ENCODE measurements at places on chromosomes 13 and 19.

GRCh38 chr13:28421676-28422410 lies 73.1 kb downstream of the FLT1 start:
- no peak for DNase-seq

DNA sequence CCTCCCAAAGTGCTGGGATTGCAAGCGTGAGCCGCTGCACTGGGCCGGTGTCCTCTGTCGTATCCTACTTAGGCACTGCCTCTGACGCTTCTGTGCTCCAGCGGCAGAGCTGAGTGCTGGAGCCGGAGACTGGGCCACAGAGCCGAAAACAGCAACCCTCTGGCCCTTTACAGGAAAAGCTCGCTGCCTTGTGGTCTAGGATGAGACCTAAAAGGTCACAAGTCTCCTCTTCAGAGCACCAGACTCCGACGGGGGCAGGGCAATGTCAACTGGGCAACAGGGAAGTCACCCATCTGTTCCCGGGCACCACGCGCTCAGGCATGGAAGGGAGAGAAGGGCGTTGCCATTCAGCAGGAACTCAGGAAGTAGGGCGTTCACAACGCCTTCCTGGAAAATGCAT lies 91.7 kb downstream of the GADD45B start:
- no peak for DNase-seq

DNA sequence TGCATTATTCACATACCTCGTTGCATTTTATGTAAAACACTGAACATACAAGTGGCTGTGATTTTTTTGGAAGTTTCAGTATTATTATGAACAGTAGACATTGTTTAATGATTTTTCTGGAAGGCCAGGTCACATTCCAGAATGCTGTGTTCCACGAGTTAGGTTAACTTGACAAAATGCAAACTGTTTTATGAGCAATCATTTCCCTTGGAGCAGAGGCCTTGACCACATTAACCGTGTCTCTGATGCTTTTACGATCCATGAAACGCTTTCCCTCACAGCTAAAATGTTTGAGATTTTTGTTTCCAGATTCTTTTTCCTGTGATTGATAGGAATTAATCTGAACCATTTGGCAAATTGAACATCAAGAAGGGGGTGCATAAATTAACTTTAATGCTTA lies 57.8 kb downstream of the MBNL2 start:
- DNase-seq = peak; percentile 81

GRCh38 chr19:23403052-23403451 lies 7.8 kb upstream of the ZNF91 start:
- DNase-seq = no peak

DNA sequence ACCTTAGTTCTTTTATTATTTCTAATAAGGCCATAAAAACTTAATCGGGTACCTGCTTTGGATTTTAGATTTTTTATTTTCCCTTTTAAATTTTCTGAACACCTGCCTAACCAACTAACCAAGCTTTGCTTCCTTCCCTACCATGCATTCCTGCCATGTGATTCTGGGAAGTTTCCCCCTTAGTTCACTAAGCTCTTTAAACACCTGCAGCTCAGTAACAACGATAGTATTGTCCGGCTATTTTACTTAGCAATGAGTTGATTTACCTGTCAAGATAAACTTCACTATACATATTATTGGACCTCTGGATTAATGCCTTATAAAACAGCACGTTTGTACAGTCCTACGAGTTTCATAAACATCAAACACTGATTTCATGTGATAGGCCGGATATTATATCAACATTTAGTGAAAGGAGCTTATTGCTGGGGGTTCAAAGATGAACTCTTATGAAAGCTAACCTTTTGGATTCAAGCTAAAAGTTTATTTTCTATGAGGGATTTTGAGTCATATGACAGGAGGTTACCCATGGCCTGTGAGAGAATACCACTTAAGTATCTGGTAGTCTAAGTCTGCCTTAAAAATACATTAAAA lies 81.0 kb upstream of the STARD13 start:
- DNase-seq = no peak

DNA sequence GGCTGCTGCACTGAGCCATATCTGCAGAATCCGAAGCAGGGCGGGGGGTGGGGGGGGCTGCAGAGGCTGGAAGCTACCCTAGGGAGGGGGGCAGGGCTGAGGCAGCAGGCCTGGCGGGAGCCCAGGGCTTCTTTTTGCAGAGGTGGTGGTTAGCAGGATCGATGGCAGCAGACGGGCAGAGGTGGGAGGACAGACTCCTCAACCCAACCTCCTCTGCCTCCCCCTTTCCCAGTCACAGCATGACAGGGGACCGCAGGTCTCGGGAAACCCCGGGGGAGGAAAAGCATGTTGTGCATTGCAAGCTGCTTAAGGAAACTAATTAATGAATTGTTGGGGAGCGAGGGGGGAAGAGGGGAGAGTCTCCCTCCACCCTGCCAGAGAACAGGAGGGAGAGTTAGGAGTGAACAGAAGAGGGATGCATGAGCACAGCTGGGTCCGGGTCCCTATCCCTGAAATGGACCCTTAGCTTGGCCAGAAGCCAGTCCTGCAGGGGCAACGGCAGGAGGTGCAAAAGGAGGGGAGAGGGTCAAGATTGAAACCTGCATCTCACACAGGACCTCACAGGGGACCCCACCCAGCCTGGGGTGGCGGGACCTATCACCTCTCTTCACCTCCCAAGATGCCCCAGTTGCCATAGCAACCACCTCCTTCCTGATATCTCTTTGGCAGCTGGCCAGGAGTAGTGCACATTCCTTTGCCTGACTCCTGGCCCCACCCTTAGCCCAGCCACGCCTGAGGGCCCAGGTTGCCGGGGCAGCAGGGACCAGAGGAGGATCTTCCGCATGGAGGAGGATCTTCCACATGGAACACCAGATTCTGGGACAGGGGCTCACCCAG lies 1.8 kb downstream of the FXYD7 start:
- peak; percentile 54 for DNase-seq

- no peak for DNase-seq
These were observed 642 bp downstream of the PSG8 start for GRCh38 chr19:42764836-42765235.

DNA sequence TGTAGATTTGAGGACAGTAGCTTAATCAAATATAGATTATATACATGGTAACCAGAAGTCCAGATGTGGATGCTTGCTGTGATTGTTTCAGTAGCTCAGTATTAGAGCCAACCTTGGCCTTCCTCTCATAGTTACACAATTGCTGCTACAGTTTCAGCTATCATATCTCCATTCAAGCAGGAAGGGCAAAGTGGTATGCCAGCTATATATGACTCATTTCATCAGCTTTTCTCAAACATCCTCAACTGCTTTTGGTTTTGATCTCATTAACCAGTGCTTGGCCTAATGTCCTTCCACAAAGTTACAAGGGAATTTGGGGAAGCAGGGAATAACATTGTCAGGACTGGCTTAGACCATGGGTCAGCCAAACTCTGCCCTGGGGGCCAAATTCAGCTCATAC lies 73.0 kb upstream of the MAB21L1 start:
- peak; percentile 83 for DNase-seq

GRCh38 chr13:106522898-106523525 lies 12.4 kb downstream of the EFNB2 start:
- DNase-seq = peak; percentile 30

DNA sequence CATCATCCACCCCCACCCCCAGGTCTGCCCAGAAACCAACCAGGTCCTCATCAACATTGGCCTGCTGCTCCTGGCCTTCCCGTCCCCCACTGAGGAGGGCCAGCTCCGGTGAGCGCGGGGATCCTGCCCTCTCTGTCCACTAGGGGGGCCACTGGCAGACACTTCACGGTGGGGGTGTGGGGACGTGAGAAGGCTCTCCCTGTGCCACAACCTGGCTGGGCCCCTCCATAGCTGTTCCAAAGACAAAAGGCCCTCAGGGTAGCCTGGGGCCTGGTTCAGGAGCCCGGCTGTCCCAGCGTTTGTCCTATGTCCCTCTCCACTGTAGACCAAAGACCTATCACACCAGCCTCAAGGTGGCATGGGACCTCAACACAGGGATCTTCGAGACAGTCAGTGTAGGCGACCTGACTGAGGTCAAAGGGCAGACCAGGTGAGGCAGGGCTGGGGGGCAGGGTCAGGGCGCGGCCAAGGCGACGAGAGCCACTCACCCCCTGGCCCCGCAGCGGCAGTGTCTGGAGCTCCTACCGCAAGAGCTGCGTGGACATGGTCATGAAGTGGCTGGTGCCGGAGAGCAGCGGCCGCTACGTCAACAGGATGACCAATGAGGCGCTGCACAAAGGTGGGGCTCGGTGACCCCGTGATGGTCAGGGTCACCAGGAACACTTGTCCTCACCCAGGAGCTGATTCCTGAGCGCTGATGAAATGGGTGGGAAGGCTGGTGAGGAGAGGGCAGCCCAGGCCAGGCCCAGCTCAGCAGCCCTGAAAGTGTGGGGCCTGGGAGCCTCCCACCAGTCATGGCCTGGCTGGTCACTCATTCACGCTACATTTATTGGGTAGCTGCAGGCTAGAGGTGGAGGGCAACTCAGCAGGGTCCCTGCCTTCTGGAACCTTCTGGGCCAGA lies 7.9 kb downstream of the DCAF15 start:
- DNase-seq = no peak

DNA sequence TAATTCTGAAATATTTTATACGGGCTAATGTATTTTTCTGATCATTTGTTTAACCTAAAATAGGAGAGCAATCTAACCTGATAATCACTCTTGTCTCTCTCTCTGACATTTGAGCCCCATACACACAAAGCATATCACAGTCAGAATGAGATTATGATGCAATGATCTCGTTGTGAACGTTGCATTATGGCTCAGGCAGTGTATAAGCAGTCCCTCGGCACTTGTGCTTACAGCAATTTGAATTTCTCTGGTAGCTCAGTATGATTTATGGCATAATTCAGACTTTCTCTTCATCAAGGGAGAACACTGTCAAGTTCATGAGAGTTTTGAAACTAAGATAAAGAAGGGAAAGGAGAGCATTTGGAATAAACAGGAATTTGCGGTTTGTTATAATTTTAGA lies 256.1 kb downstream of the DACH1 start:
- no peak for DNase-seq

GRCh38 chr19:51514866-51515481 lies 13.4 kb upstream of the SIGLEC12 start:
- peak; percentile 40 for DNase-seq

DNA sequence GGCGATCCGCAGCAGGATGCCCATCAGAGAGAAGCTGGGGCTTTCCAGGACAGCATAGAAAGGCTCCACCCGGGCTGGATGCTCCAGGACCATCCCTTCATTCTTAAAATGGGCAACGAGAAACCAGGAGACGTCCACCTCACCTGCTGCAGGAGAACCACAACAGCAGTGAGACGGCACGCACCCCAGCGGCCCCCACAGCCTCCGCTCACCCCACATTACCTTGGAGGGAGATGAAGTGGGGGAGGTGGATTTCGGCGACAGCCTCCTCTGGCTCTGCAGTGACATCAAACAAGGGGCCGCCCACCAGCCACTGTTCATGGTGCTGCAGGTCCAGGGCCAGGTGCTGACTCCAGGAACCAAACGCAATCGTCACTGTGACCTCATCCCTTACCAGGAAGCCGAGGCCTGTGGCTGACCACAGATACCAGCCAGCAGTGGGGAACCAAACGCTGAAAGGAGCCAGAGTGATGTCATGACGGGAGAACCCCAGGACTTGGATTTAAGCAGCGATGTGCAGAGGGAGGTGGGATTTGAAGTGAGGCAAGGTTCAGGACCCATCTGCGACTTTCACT lies 25.1 kb downstream of the CARD8 start:
- DNase-seq = no peak

DNA sequence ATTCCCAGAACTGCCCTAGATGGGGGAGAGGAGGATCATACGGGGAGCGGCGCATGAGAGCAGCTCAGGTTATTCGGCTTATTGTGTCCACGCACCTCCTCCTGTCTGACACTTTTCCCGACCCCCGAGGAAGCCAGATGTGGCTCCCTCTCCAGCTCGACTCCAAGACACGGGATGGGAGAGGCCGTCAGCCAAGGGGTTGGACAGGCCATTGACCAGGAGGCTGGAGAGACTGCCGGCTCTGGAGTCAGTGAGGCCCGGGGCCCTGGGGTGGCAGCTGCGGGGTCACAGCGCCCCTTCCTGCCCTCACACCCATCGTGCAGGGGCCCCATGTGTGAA lies 2.9 kb downstream of the DMKN start:
- no peak for DNase-seq

- DNase-seq = no peak
These were observed 226.5 kb downstream of the FOXO1 start for GRCh38 chr13:40439928-40440327.

DNA sequence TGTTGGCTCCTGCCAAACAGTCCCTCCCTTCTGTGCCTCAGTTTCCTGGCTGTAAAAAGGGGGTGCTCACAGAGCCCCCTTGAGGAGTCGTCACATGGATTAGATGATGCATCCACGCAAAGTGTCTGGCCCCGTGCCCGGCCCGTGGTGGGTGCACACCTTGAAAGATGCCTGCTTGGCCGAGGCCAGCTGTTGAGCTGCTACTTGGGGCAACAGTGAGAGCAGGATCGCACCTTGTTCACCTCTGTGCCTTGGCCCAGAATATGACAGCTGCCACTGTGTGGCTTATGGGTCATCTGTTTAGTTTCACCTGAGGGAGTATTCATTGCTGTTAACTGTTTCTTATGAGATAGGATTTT lies 17.7 kb downstream of the CRTC1 start:
- no peak for DNase-seq

- DNase-seq = no peak
These were observed 245.9 kb downstream of the ITGBL1 start for GRCh38 chr13:101698400-101698799.

GRCh38 chr13:85864963-85865530 lies 65.8 kb upstream of the SLITRK6 start:
- peak; percentile 10 for DNase-seq

DNA sequence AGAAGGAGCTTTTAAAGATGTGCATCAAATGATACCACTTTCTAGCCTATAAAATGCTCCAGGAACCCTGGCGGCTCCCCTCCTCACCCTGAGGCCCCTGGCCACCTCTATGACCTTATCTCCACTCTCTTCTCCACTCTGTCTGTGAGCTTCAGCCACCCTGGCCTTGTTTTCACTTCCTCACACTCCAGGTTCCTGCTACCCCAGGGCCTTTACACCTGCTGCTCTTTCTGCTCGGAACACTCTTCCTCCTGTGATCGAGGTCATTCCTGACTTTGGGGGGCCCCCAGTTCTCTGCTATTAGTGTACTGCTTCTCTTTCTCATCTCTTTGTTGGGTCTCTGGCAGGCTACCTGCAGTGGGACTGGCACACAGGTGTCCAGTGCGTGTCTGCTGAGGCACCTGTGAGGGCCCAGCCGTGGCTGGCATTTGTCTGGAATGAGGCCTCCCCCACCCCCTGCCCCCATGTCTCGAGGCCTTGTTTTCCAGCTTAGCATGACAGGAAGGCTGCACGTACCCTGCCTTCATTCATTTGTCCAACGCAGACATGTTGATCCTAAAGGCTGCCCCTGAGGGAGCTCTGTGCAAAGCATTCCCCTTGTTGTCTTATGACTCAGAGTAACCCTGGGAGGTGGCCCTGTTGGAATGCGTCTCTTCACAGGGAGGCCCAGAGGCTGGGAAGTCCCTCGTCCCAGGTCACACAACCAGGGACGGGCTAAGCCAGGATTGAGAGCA lies 2.3 kb downstream of the DDA1 start:
- DNase-seq = peak; percentile 87

DNA sequence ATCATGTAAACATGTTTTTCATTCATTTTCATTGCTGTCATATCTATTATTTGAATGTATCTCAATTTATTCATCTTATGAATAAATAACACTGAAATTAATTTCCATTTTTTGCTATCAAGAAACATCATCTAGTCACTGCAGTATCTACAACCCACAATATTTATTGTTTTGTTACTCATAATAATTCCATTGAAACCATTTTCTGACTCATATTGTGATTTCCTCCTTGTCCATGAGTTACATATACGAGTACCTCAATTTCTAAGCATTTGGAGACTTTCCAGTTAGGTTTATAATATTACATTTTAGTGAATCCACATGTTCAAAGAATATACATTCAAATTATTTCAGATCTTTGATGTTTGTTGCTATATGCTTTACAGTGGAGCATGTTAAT lies 1524.0 kb downstream of the SLITRK1 start:
- DNase-seq = no peak

Measured in renal cortical epithelial cell (primary cell).